ENCODE measurements at places on chromosomes 1 and 21.
A peak's percentile ranks its signal among the peaks of the same experiment; 100 is the strongest.

DNA sequence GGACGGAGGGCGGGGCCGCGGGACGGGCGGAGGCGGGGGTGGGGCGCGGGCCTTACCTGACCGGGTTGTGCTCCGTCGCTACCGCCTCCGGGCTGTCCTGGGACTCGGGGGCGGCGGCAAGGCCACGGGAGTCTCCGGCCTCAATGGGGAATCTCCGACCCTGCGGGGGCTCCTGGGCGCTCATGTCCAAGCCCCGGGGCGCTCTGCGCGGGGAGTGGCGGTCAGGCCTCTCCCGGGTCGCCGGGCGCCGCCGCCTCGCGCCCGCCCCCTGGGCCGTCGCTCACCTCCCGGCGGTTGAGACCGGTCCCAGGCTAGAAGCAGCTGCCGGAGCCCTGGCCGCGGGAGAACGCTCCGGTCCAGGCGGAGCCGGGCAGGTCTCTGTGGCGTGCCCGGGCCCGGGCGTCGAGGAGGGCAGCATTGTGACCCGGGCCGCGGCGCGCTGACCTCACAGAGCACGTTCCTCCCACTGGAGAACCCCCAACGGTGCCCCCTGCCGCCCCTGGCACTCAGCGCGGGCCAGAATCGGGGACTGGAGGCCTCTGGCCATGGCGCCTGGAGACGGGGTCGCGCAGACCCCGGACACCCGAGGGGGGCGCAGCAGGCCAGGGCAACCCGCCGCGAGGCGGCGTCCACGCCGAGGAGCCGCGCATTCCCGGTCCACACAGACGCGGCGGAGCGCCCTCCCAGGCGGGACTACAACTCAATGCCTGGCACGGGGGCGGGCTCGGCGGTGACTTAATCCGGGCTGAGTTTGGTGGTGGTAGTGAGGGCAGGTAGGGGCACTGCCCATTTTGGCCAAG, 411 bp downstream of the FAM229A start:
- no peak for DNase-seq

- DNase-seq: peak; percentile 59
Observed at GRCh38 chr21:45080639-45081414, 6.4 kb downstream of the ADARB1 start.

DNA sequence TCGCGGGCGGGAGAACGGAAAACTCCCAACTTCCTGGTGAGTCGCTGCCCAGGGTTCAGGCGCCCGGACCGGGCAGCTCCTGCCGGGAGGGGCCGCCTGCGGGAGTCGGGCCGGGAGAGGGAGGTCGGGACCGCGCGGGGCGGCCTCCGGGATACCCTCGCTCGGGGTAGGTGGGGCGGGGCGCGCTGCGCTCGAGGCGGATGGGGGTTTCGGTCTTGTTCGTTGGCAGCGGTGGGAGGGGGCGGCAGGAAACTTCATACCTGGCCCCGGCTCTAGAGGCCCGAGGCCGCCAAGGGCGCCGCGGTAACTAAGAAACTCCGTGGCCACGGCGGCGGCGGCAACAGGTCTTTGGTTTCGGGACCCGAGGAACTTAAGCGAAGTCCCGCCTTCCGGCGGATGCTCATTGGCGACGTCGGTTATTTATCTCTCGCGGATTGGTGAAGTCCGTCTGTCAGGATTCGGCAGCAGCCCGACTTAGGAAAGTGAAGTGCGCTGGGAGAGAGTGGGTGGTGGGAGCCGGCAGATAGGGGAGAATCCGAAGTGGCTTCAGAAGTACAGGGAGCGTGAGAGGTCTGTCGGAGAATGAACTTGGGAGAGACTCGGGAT, 546 bp downstream of the NEK7 start:
- DNase-seq: peak; percentile 90

DNA sequence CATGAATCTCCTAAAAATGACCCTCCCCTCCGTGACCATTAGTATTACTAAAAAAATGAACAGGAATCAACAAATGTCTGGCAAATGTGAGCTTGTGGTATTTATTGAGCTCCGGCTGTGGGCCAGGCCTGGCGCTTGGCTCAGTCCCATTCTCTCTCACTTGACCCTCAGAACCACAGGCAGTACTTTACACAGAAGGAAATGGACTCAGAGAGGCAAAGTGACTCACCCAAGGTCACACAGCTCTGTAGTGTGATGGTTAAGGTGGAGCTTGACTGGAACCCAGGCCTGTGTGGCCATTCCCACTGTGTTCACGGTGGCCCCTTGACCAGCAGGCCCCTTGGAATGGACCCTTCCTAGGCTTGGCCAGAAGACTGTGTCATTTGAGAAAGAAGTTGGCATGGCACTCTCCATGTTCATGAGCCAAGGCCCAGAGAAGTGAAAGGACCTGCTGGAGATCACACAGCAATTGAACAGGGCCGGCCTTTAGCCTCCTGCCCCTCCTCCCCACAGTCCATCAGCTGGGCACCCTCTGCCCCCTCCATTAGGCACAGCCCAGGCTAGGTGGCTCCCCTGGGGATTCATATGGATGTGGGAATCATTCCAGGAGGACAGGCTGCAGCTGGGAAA, 32.1 kb downstream of the FAM151A start:
- peak; percentile 7 for DNase-seq

DNA sequence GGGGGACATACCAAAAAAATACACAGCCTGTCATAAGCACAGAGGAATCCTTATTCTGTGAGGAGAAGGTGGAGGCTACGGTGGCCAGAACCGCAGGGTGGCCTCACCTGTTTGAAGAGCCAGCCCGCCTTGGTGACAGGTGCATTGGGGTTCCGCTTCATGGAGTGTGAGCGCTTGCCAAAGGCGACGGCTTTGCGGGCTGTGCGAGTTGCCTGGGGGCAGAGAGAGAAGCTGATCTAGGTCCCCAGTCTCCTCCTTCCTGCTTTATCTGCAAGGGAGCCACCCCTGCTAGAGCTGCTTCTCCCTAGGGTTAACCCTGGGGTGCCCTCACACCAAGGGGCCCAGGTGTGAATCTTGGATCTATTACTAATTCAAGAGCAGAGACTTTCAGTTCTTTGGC, 54.3 kb upstream of the GOLT1A start:
- no peak for DNase-seq

- no peak for DNase-seq
Observed at GRCh38 chr1:158155673-158156072, 25.0 kb upstream of the CD1D start.

- no peak for DNase-seq
Observed at GRCh38 chr1:225950905-225951497, 10.0 kb upstream of the LEFTY2 start.

GRCh38 chr1:176742322-176742721, 279.3 kb downstream of the PAPPA2 start:
- no peak for DNase-seq

DNA sequence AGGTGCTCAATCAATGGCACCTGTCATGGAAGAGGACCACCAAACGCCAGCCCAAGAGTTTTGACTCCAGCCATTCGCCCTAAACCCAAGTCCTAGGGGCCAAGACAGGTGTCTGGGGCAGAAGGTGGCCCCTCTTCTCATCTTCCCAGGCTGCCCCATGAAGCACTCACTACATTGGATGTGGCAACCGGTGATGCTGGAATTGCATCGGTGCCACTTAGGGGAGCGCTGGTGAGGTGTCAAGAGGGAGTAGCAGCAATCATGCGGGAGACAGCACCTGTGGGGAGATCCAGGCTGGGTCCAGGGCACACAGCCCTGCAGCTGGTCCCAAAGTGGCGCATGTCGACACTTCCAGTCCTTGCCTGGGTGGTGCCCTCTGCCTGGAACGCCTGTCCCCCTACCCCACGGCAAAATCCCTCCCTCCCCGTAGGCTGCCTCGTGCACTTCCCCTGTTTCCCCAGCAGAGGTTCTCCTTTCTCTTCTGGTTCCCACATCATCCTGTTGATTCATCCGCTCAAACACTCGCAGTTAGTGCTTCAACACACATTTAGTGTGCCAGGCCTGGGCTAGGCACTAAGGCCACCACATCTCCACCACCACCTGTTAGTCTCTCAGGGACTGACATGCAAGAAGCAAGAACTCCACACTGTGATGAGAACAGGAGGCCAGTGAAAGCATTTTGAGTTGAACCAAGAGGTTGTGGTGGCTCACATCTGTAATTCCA, 18.5 kb downstream of the PLA2G2D start:
- peak; percentile 54 for DNase-seq

- DNase-seq: peak; percentile 61
Observed at GRCh38 chr21:39630827-39631226, 18.1 kb downstream of the B3GALT5 start.

DNA sequence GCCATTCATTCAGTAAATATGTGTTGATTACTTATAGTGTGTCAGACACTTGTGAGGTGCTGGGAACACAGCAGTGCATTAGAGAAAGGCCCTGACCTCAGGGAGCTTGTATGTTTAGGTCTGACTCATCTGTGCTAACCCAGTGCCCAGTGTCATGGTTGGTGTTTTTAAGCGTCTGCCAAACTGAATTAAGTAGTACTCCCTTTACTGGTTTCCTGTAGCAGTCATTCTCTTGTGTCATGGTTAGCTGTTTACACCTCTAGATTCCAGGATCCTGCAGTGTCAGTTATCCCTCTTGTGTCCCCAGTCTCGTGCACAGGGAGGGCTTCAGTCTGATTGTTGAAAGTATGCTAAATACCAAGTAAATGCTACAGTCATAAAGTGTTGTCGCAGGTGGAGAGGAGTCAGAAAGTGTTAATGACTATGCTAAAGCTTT, 14.2 kb downstream of the UCK2 start:
- DNase-seq: peak; percentile 42

DNA sequence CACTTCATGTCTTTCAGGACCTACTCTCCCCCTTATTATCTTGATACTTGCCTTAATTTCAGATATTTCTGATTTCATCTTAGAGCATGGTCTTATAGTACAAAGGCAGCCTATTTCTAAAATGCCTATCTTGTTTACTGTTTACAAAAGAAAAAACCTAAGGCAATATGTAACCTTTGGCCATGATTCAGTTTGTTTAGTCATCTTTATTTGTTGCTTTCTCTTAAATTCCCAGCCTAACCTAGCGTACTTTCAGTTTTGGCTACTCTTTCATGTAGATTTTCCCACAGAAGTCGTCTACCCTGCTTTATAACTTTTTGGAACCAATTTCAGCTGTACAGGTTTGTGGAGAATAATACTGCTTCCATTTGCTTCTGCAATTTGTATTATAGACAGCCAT, 81.8 kb downstream of the KIF1B start:
- no peak for DNase-seq

- no peak for DNase-seq
Observed at GRCh38 chr1:56287721-56288120, 291.6 kb downstream of the PLPP3 start.

Measured in AG10803 (cell line).